CD4-positive, alpha-beta T cell treated with Interleukin-15 for 4 hours (primary cell): ENCODE measurements at places on chromosomes 2 and 18.
A peak's percentile ranks its signal among the peaks of the same experiment; 100 is the strongest.

DNA sequence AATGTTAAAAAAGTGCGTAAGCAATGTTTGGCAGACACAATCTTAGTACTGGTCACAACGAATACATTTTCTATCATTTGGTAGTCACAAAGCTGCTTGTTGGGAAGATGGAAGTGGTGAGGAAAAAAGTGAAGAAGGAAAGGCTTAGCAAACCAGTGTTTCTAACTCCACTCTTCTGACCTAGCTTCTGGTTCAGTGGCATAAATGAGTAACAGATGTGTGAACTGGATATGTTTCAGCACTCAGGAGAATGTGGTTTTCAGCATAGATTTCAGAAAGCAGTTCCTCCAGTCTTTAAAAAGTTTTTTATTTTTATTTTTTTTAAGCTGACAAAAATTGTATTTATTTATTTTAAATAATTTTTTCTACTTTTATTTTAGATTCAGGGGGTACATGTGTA, 357.1 kb downstream of the CPS1 start:
- no peak for DNase-seq

- no peak for DNase-seq
Measured at GRCh38 chr2:25632396-25632795, 41.0 kb downstream of the DTNB start.

DNA sequence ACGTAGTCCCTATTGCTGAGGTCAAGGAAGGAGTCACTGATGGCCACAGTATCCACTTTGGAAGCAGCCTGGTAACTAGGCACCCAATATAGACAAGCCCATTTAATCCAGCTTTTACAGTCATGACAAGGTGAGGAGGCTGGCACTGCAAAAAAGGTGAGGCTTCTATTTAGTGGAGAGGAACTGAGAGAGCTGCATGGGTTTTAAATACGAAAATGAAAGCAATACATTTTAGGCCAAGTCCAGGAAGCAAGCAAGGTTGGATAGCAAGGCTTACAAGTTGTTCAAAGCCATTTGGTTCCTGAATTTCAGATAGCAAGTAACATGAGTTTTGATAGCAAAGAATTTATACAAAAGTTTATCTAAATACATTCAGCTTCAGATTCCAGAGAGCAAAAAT, 80.4 kb downstream of the SGPP2 start:
- no peak for DNase-seq

- DNase-seq: peak; percentile 13
Measured at GRCh38 chr2:190911813-190912212, 31.2 kb downstream of the GLS start.

- no peak for DNase-seq
Measured at GRCh38 chr18:13645093-13645492, 81.3 kb downstream of the FAM210A start.

DNA sequence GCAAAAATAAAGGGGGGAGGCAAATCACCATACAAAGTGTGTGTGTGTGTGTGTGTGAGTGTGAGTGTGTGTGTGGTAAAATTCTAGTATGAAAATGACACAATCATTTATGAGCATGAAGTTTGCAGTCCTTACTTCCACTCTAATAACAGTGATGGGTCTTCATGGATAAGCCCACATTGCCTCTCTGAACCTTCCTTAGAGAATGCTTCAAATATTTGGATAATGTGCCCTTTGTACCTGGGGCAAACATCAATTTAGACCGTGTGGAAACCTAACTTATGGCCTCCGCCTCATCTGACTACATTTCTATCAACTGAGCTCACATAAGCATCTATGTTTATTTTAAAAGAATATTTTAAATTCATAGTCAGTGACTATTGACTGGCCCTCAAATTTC, 3.7 kb downstream of the SCN9A start:
- DNase-seq: no peak
